A172 (cell line): ENCODE measurements at places on chromosomes 16 and 17.
A peak's percentile ranks its signal among the peaks of the same experiment; 100 is the strongest.

GRCh38 chr16:14303182-14303618, 232.1 kb downstream of the MRTFB start:
- DNase-seq: no peak

- DNase-seq: peak; percentile 89
Observed at GRCh38 chr16:69408475-69408874, 15.9 kb upstream of the CYB5B start.

DNA sequence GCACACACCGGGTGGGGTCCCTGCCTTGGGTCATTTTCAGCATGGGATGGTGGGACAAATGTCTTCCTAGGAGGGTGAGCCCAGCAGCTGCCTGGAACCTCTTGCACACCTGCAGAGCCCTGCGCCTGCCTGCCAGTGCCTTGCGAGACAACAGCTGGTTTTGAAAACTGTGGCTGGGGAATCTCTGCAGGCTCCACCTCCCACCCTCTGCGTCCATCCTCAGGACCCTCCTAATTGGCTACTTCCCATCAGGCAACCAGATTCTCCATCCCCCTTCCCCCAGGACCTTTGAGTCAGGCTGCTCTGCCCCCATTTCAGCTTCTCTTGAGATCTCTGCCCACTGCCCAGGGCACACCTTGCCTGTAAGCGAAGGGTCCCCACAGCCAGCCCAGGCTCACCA, 26.6 kb downstream of the PEMT start:
- DNase-seq: no peak

DNA sequence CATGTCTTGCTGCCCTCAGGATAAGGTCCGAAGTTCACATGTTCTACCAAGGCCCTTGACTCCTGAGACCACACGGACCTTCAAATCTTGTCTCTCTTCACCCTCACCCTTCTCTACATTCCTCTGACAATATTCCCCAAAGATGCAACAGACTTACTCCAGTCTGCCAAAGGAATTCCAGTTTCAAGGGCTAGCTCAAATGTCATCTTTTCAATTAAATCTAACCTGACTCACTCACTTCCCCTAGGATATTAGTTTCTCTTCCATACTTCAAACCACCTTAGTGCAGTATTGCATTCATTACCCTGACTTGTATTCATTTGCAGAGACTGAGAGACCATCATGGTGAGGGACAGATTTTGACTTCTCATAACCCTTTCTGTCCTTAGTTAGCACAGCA, 59.6 kb upstream of the ADCY9 start:
- DNase-seq: no peak

GRCh38 chr16:57752581-57753447, 17.2 kb downstream of the KATNB1 start:
- DNase-seq: no peak

- DNase-seq: no peak
Observed at GRCh38 chr17:76091526-76092286, 11.9 kb downstream of the EXOC7 start.

DNA sequence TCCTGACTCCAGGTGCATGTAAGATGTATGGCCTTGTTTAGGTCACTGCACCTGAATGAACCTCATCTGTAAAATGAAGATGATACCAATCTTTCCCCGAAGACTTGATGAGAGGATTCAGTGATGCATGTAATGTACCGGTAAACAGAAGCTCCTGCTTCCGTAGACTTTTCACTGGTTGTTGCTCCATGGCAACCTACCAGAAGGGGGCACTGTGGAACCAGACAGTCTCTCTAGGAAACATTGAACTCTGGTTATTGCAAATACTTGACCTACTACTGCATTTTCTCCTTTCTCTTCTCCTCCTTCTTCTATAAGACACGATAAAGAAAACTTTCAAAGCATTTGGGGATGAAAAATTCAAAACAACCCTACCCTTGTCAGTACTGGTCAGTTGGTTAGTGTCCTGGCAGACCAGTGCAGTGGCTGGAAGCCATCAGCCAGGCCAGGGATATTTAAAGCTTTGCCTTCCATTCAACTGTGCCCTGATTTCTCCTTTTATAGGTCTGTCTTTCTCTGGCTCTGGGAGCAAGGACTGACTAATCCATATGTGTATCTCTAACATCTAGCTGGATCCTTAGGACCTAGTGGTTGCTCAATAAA, 667.4 kb upstream of the SALL1 start:
- DNase-seq: peak; percentile 65

- DNase-seq: no peak
Observed at GRCh38 chr16:22161999-22162655, at the start of gene SDR42E2. SDR42E2 (plus strand) TSS chr16:22162506; CDS start chr16:22165583, 3,077 bp downstream.

GRCh38 chr17:50187751-50188530, 13.5 kb downstream of the COL1A1 start:
- DNase-seq: no peak

- DNase-seq: no peak
Observed at GRCh38 chr17:64117981-64118979, 11.7 kb downstream of the ERN1 start.

GRCh38 chr17:73343739-73344454, 32.1 kb upstream of the CDC42EP4 start:
- DNase-seq: peak; percentile 60

GRCh38 chr16:50293994-50294855, 27.9 kb downstream of the ADCY7 start:
- DNase-seq: no peak

DNA sequence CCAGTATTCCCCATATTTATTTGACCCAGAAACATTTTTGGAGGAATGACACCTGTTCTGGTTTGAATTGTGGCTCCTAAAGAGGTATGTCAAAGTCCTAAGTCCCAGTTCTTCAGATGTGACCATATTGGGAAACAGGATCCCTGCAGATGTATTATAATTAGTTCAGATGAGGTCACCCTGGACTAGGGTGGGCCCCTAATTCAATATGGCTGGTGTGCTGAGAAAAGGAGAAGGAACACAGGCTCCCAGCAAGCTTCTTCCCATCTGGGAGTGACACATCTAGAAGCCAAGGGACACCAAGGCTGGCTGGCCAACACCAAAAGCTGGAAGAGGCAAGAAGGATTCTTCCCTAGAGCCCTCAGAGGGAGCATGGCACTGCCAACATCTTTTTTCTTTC, 3.8 kb upstream of the GCSH start:
- no peak for DNase-seq

DNA sequence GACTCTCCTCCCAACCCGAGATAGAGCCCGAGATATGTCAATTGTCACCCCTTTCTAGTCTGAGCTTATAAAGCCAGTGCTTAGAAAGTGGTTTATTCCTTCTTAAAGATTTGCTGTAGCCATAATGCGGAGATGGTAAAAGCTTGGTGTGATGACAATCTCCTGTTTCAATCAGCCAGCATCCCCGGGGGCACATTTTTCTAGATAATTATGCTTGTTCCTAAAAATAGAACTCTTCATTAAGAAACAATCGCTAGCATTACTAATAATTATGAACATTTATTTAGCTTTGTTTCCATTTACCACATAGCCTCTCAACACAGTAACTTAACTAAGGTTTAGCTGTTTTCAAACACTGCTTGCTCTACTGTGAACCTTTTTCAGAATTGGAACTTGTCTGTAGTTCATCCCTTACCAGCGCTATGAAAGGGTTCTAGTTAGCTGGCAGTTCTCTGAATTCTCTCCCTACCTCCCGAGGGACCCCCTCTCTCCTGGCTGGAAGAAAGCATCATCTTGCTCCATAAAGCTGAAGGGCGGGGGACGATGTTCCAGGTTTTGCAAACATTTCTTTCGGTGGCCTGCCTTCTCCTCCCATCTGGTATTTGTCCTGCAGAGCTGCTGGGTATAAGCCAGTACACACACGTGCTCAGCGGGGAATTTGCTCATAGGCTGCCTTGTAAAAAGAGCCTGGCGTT, 922 bp upstream of the MRPL58 start:
- no peak for DNase-seq

GRCh38 chr17:70107904-70108565, 33.0 kb downstream of the KCNJ16 start:
- no peak for DNase-seq

DNA sequence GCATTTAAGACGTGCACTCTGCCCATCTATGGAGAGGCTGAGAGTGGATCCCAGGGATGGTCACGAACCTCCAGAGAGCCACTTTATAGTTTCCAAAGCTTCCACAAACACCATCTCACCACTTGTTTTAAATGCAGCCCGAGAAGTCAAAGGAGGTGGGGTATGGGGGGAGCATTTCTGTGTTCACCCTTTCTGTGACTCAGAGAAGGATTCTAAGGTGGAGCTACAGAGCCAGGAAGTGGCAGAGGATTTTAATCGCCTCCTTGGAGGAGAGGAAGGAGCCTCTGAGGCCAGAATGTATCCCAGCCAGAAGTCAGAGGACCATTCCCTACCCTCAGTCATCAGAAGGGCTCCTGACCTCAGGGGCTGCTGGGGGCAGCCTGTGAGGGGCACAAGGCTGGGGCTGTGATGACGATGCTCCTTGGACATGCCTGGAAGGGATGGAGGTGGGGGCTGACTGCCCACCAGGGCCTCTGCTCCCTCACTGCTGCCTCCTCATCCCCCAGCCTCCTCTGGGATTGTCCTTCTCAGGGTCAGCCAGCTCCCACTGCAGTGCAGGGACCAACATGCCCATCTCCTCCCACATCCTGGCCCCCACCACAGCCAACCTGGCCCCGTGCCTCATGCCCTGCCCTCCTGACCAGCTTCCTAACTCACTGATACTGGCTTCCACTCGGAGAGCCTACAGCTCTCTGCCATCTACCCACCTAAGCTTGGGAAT, 2.8 kb downstream of the XYLT2 start:
- DNase-seq: peak; percentile 69
